Stimulated activated CD4-positive, alpha-beta T cell treated with anti-CD3 and anti-CD28 coated beads, Interleukin-15, amount 100 ng/mL, for 48 hours (primary cell): ENCODE measurements at places on chromosomes 3 and 15.

DNA sequence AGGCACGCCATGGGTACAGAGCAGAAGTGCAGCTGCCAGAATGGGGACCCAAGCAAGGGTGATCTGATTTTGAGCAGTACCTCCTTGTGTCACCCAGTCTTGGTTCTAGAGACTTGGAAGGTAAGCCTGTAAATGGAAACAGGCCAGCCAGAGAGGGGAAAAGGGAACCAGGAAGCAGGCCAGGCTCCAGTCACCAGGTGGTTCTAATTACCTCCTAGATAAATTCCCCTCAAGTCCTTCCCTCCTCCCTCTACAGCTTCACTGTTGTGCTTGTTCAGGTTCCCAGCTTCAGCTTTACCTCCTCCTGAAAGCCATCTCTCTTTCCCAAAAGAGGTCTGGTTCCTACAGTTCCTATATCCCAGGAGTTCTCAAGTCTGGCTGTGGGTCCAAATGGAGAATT lies 58.8 kb upstream of the SLC7A14 start:
- DNase-seq: no peak

- DNase-seq: no peak
Measured at GRCh38 chr3:22496641-22497040, 706.5 kb upstream of the UBE2E2 start.

DNA sequence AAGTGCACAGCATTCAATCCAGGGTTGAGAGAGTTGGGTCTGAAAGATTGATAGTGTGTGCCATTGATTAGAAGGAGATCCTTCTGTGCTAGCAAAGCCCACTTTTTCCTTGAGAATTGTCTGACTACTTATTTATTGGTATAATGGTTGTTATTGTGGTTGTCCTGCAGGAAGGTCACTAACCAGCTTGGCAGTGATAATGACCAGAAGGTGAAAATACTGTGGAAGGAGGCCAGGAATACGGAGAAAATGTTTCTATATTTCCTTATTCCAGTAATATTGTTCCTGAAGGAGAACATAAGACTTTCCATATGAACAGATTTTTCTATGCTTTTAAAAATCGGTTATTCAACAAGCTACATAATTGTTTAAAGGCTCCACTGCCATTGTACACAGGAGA lies 115.8 kb upstream of the CTDSPL start:
- DNase-seq: no peak

GRCh38 chr3:194268654-194269512 lies 82.2 kb downstream of the CPN2 start:
- DNase-seq: no peak

- no peak for DNase-seq
Measured at GRCh38 chr3:176861137-176861536, 336.1 kb downstream of the TBL1XR1 start.

GRCh38 chr15:76588811-76589747 lies 252.5 kb downstream of the ISL2 start:
- DNase-seq: no peak

- no peak for DNase-seq
Measured at GRCh38 chr15:47787875-47788274, 70.6 kb downstream of the SEMA6D start.

GRCh38 chr3:50204804-50205412 lies at the start of gene SLC38A3:
TSS of gene SLC38A3 (plus strand) at chr3:50205271. CDS start at chr3:50214200, 8,929 bp downstream.
- DNase-seq: no peak

DNA sequence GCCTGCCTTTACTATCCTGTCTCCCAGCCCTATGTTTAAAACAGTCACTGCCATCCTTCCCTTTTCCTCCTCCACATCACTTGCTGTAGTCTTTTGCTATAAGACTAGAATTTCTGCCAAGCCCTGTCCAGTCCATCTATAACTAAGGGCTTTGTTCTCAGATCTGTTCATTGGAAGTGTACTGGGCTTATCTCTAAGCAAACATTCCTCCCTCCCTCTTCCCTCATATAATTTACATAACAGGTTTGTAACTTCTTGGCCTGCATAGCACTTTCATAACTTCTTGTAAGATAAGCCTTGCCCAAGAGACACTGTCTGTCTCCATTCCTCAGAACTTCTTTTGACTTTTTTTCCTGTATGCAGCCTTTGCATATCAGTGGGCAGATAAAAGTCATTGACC lies 16.7 kb downstream of the TPRG1 start:
- DNase-seq: no peak

GRCh38 chr3:176896165-176896564 lies 301.1 kb downstream of the TBL1XR1 start:
- DNase-seq: no peak

GRCh38 chr3:8317661-8318649 lies 183.7 kb upstream of the LMCD1 start:
- DNase-seq: no peak
